ENCODE measurements at places on chromosomes 11 and 22. TPM values are rescaled to one million over a fixed set of nuclear protein-coding genes. Genes with fewer than 3 reads are reported as not detected.

TLCD5 gene
- total RNA-seq, result 14.0 TPM

DNA sequence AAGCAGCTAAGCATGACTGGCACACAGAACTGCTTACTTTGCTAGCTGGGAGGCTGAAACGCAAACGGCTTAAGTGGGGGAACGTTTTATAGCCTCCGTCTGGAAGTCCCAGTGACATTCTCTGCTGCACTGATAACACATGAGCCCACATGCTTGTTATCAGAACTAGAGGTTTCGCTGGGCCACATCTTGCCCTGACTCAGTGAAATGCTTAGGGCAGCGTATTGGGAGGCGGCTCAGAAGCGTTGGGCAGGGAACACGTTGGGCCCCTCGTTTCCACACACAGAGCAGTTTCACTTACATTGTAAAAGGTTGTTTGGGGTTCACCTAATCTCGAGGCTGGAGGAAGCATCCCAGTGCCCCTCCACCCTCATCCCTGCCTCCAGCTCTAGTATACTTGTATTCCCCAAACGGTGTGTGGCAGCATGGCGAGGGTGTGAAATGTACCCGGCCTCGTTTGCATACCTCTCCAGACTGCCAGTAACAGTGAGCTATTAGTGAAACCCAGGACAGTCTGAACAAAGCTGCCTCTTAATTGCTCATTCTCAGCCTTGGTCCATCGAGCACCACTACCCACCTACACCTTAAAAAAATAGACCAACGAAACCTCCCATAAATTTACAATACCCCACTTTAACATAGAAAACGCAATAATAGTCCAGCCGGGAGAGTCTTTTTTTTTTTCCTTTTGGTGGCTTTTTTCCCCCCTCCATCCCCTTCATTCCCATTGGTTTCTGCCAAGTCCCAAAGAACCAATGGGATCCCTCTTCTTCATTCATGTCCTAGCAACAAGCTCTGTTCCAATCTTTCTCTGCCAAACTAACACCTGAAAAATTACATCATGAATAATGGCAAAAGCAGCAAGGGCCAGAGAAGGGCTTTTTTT lies 218.8 kb upstream of the SORL1-AS1 start:
- no peak for DNase-seq

DNA sequence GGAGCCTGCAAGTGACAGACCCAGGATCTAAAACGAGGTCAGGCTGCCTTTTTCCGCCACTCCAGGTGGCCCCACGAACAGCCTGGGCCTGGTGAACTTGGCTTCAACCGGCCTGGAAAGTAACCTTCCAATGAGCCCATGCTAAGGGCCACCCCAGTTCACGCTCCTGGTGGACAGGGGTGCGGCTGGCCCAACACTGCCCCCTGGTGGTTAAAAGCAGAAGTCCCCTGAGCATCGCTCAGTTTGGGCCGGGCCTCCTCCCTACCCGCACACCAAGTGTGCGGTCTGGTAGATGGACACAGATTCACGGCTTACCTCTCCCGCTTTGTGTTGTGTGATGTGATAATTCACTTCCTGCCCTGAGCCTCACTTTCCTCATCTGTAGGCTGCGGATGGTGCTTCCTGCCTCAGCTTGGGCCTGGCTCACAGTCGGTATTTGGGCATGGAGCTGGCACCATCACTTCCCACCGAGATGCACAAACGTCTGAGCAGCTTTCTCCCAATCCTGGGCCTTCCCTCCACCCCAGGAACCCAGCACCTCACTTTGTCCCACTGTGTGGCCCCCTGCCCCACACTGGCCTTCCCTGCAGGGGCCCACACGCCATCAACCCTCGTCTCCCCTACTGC lies 13.7 kb upstream of the SEC14L3 start:
- DNase-seq, result peak; percentile 66

DNA sequence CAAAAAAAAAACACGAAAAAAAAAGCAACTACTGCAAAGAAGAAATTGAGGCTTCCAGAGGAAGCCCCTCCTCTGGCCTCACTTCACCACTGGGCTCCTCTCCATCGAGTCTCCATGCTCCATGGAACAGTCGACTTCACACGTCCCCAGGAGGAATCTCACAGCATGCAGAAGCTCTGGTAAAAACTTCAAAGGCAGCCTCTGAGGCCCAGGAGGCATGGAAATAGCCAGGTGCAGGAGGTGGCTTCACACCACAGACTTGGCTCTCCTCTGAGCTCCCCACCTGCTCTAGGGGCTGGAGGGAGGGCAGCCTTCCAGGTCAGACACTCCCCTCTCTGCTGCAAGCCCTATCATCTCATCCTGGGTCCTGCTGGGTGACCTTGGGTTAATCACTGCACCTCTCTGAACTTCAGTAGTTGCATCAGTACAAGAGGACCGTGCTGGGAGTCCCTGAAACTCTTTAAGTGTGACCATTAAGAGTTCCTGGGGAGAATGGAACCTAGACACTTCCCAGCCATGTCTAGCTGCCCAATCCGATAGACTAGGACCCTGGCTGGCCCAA lies 8.2 kb downstream of the PDE2A start:
- no peak for DNase-seq

DNA sequence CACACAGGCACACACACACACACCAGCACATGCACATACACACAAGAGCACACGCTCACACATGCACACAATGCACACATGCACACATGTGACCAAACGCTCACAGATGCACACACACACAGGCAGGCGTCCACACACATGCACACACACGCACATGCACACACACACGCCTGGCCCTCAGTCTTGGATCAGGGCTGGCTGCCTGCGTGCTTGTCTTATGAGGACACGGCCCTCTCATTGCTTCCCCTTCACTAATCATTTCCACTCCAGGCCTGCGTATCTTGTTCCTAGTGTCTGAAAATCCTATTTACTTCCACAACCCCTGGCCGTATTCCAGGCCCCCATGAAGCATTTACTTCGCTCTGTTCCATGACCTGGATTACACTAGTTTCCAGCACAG lies 740.5 kb downstream of the BRD1 start:
- DNase-seq, result no peak

- DNase-seq, result no peak
These were observed 130.3 kb downstream of the EFCAB6 start for GRCh38 chr22:43681731-43682360.

DNA sequence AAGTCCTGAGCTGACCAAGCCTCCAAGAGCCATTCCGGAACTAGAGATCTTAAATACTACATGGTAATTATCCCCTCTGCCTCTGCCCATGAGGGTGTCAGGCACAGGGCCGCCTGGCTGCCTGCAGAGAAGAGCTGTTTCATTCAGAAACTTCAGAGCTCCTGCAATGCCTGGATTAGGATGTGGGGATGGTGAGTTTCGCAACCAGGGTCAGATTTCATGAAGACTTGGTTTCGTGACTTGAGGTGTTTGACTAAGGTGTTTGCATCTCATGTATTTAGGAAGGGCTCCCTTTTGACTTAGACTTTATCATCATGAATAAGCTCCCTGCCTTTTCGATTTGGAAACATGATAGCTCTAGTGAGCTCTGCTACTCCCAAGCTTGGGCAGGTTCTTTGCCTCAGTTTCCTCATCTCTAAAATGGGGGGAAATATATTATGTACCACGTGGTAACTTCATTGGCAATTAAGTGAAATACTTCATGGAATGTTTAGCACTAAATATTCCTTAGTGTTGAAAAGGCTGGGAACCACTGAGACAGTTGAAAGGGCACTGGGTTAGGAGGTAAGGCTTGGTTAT lies 9.1 kb downstream of the TIMP3 start:
- DNase-seq, result no peak

All from cerebellum (tissue), 4 donors.